ENCODE measurements at places on chromosomes 6 and 20.

DNA sequence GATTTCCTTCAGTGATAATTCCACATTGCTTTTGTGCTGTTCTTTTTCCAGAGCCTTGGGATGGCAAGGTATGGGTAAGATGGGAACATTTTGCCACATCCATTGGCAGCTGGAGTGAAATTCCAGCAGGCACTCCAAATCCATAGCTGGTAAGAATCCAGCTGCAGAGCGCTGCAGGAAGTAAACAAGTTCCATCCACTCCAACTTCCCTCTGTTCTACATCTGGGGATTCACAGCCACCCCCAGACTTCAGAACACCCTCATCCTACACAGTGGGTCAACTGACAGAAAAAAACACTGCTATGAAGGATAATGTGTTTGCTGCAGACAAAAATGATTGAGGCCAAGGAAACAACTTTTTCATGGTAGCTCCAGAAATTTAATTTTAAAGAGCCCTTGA, 747.8 kb downstream of the MAFB start:
- no peak for DNase-seq

DNA sequence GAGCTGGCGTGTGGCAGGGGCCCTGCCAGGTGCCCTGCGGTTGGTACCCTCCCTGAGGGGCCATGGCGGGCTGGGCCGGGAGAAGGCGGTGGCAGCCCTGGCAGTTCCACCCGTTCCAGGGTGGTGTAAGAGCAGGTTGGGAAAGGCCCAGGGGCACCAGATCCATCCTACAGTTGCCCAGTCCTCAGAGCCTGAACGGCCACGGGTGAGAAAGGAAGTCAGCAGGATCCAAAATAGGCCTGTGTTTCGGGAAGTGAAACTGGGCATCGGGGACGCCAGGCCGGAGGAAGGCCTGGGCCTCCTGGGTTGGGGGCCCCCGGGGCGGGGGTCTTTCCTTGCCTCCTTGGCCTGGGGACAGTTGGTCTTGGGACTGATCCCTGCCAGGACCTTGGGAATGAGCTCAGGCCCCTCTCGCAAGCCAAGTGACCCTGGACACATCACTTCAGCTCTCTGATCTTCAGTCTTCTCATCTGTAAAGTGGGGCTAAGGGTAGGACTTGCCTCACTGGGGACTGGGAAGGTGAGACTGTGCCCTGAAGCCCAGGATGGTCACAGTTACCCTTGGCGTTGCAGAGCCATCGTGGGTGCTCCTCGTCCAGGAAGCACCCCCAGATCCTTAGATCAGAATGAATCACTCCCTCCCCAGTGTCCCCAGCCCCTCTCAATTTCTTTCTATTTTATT, 18.1 kb upstream of the NOL4L start:
- DNase-seq, result no peak

- no peak for DNase-seq
These were observed 159.5 kb downstream of the DLL1 start for GRCh38 chr6:170131351-170131750.

DNA sequence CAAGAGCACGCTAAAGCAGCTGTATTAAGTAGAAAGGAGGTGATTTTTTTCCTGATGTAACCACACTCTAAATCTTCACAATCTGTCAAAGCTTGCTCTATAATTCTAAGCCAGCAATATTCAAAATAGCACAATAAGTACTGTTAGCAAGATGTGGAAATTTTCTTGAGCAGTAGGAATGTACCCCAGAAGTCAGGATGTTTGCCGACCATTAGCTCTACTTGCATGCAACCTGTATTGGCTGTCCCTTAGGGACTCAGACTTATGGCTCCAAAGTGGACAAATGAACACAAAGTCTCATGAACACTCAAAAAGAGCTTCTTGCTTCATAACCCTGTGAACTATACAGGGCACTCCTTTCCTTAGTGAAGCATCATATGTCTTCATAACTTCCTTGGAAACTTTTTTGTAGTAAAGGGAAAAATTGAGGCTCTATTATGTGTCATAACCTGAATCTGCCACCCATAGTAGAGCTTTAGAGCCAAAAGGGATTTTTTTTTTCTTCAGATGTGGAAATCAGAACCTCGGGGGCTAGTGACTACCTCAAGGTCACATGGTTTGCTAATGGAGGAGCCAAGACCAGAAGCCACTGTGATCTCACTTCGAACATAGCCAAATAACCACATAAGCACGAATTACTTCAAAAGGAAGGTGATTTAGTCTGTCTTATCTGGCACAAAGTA, 54.5 kb downstream of the ADGRG6 start:
- DNase-seq, result no peak

GRCh38 chr6:12112540-12113189, 100.6 kb downstream of the HIVEP1 start:
- no peak for DNase-seq

GRCh38 chr6:156839591-156840001, 62.4 kb downstream of the ARID1B start:
- no peak for DNase-seq

DNA sequence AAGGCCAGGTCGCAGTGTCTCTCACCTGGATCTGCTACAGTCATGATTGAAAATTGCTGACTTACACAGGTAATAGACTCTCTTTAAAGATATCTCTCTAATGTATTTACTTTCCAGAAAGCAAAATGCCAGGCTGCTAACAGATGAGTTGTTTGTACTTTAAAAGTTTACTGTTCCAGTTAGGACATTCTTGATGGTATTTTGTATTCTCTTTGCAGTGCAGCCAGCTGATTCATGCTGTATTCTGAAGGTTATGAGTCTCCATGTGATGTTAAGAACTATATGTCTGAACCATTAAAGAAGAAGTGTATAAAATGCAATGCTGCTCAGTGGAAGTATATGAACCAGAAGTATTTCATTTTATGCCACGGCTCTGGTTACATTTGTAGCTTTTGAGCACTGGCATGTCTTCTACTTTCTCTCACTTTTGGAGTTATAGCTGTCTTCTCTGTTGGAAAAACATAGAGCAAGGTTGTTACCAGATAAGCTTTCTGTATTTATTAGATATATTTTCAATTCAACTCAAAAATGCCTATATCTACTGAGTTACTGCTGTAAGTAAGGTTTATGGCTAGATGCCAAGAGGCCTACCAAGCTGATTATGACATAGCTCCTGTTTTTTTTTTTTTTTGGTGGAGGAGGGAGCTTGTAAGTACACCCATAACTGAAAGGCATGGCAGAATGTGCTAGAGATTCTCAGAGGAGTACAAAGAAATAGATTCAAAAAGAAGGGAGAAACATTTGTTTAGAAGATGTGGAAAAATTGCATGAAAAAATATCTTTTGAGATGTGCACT, 130.5 kb upstream of the MAN1A1 start:
- no peak for DNase-seq

DNA sequence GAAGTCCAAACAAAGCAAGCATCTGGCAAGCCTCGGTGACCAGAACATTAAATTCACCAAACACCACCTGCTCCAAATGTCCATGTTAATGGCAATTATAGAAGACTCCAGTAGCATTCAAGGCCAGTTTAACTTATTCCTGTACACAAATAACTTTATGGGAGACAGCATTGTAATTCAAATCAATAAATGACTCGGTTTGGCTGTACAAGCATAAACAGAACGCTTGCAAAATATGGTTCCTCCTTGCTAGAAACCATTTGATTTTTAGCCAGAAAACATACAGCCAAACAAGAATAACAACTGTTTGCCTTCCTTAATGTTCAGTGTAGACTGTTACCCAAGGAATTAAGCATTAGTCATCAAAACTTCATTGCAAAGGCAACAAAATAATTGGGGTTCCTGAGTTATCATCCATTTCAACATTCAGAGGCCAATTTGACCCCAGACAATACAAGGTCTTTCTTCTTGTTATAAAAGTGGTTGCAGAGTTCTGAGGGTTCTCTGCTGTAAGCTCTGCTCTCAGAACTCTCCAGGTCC, 125.1 kb downstream of the BFSP1 start:
- no peak for DNase-seq

DNA sequence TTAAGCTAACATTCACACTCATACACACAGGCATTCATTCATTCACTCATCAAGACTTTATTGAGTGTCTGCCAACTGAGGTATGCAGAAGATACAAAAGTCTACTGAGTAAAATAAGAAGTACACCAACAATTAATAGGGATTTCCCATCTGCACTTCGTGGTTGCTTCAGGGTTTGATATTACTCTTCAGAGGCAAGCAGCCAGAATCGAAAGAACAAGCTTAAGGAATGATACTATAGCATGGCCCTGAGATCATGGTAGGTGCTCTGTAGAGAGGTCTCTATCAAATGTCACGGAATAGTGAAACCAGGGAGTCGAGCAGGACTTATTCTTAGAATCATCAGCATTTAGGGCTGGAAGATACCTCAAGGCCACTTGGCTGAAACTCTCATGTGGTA, 135.4 kb downstream of the NRN1 start:
- no peak for DNase-seq

DNA sequence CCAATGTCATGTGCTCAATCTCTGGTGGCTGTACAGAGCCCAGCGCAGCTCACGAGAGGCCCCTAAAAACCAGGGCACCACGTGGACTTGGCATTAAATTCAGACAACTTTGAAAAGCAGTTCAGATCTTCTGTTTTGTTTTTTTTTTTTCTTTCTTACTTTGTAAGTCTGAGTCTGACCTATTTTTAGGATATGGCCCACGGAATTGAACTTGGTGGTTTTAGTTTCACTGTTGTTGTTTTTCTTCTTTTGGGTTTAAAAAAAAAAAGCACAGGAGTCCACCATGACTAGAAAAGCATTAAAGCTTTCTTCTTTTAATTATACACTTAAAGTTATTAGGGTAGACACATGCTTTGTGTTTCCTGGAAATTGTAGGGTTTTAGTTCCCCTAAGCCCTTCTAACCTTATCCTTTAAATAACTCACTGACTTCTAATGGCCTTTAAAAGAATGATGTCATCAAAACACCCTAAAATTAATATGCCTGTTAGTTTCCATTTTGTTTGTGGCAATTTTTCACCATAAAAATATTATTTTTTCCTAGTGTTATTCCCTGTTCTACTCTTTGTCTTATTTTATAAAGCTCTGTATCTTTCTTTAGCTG, 48.5 kb upstream of the CCN2 start:
- DNase-seq, result no peak

GRCh38 chr20:47821481-47822100, 36.3 kb upstream of the SULF2 start:
- no peak for DNase-seq

GRCh38 chr6:12291839-12292604, 1.9 kb downstream of the EDN1 start:
- no peak for DNase-seq

GRCh38 chr6:159533568-159533967, 159.5 kb downstream of the SOD2 start:
- no peak for DNase-seq

GRCh38 chr20:18663932-18664331, 76.1 kb downstream of the DTD1 start:
- no peak for DNase-seq

- DNase-seq, result no peak
These were observed 137.3 kb downstream of the TMEM200A start for GRCh38 chr6:130503146-130503545.

GRCh38 chr6:116512734-116513133, 1.3 kb downstream of the CALHM5 start:
- no peak for DNase-seq

- no peak for DNase-seq
These were observed 197.4 kb upstream of the PRSS16 start for GRCh38 chr6:27049863-27050781.

DNA sequence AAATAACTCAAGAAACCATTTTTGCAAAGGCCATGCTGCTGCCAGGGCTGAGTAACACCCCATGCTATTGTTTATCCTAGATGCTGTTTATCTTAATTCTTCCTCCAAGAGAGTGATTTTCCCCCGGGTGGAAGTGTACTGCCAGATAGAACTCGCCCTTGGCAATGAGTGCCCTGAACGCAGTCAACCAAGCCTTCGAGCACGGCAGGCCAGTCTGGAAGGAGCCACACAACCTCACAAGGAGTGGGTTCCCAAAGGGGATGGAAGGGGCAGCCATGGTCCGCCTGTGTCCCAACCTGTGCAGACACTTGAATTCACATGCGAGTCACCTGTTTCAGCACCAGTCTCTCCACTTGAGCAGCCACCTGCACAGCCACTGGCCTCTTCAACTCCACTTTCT, 31.9 kb downstream of the PNPLA1 start:
- DNase-seq, result no peak

- DNase-seq, result no peak
These were observed 1.5 kb downstream of the ID4 start for GRCh38 chr6:19838442-19839236.

GRCh38 chr20:22887796-22888195, 147.3 kb upstream of the SSTR4 start:
- no peak for DNase-seq

DNA sequence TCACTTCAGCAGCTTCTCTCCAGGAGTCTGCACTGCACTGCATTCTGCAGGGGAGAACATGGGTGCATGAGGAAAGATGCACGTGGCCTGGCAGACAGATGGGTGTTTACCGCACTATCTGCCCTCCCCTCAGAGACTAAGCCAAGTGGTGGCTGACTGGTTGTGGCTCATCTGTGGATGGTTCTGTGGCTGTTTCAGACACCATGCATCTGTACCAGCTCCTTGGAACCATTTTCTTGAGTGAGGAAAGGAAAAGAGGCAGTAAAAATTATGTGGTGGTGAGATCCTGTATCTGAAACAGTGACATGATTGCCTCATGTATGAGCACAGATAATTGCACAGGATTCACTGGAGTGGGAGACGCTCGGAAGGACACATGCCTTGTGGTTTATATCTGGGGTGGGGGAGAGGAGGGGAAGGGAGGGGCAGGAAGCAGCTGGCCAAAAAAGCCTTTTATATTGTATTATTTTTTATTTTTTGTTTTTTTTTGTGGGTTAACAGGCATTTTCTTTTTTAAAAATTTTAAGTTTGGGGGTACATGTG, 161.7 kb downstream of the ERMARD start:
- no peak for DNase-seq

- DNase-seq, result no peak
These were observed 693.6 kb upstream of the MAP3K7 start for GRCh38 chr6:91280494-91280830.
